ENCODE measurements at places on chromosomes 13 and 19.

- no peak for DNase-seq
Measured at GRCh38 chr19:45468159-45468651, 409 bp downstream of the FOSB start.

DNA sequence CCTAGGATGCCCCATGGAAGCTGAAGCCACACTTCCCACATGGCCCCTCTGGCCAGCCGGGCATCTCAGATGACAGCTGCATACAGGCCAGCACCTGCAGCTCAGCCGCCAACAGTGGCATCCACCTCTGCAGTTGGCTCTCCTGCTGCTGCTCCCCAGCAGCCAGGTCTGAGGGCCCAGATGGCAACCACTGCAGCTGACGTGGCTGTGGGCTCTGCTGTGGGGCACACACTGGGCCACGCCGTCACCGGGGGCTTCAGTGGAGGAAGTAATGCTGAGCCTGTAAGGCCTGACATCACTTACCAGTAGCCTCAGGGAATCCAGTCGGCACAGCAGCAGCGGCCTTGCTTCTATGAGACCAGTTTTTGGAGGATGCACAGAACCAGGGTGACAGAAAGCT is 45.3 kb upstream of the LSM14A start:
- DNase-seq: no peak

- no peak for DNase-seq
Measured at GRCh38 chr13:31166591-31166990, 4.9 kb upstream of the HSPH1 start.

DNA sequence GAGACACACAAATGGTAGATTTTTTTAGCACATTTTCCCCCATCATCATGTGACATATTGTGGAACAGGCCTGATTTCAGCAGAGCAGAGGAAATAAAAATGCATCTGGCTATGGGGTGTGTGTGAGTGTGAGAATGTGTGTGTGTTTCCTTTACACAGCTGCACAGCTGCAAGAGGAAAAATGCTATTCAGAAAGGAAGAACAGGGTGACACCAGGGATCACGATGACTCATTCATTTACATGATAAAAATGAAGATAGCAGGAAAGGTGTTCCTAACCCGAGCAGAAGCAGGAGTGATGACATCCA is 469.5 kb upstream of the TSHZ3 start:
- DNase-seq: no peak

GRCh38 chr19:6588508-6589345 is 2.2 kb downstream of the CD70 start:
- no peak for DNase-seq

DNA sequence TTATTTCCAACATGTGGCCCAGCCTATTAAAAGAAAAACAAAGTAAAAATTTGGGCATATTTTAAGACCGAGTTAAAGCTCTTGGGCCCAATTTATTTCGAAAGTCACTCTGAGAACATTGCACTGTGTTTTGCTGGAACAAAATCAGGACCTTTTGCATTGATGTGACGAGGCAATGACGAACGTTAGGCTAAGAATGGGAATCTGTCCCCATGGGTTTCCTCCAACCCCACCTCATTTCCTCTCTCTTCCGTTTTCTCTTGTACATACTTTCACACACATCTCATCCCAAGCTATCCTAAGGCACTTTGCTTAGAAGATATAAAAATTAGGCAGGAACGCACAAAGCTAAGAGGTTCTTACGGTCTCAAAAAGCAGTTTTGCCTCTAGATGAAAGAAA is 22.1 kb downstream of the EDNRB start:
- DNase-seq: no peak

DNA sequence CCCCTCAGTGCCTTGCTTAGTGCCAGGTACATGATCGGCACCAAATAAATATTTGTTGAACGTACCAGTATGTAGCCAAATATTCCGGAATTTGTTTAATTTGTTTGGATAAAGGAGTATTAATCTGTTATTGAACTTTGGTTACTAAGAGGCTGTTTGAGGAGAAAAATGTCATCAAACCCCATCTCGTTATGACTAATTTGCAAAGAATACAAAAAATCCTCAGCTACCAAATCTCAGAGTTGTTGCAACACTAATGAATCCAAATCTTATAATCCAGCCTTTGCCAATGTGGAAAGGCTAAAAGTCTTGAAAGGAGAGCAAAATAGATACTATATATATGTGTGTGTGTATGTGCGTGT is 79.5 kb downstream of the KLF5 start:
- no peak for DNase-seq

GRCh38 chr19:43639519-43640423 is at the start of gene CADM4:
TSS of gene CADM4 (minus strand) at chr19:43639850. CDS start at chr19:43639790, 60 bp downstream.
- DNase-seq: no peak

GRCh38 chr13:23889615-23890607 is 711 bp upstream of the MIPEP start:
- no peak for DNase-seq

GRCh38 chr13:93539914-93540313 is 313.3 kb downstream of the GPC6 start:
- no peak for DNase-seq

DNA sequence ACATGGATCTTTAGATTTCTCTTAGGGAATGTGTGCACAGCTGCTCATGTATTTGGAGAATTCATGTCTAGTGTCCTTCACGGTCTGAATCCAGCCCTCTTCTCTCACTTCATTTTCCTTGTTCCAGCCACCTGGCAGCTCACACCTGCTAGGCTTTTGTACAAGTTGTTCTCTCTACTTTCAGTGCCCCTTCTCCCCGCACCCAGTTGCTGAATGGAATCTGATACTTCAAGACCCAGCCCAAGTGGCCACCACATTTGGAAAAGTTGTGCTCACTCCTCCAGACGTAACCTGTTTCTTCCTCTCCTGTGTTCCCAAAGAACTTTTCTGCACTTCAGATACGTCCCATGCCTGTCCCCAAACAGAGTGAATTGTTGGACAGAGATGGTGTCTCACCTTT is 235.6 kb downstream of the SHISA2 start:
- DNase-seq: no peak

- DNase-seq: no peak
Measured at GRCh38 chr13:112898621-112899280, 70.3 kb upstream of the MCF2L start.

- DNase-seq: no peak
Measured at GRCh38 chr13:78586706-78587105, 16.6 kb downstream of the POU4F1 start.

- no peak for DNase-seq
Measured at GRCh38 chr19:44752123-44752815, 3.8 kb downstream of the BCL3 start.

DNA sequence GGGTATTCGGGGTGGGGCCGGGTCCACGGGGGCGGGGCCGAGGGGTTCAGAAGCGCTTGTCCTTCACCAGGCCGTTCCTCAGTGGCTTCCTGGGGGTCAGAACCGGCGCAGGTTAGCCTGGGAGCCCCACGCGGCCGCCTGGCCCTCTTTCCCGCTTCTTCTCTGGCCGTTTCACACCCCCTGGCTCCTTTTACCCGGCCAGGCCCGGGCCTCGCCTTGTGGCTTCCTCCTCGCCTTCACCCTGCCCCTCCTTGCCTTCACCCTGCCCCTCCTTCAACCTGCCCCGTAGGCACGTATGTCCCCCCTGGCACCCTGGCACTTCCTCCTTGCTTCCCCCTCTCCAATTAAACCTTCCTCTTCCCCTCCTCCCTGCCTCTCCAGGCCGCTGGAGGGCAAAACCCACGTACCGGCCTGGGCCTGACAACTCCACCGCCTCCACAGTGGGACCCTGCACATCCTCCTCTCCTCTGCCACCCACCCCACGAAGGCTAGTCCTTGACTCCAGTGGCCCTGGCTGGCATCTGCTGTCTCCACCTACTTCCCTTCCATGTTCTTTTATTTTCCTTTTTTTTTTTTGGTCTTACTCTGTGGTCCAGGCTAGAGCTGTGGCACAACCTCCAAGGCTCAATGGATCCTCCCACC is 25.3 kb downstream of the CERS1 start:
- DNase-seq: no peak

DNA sequence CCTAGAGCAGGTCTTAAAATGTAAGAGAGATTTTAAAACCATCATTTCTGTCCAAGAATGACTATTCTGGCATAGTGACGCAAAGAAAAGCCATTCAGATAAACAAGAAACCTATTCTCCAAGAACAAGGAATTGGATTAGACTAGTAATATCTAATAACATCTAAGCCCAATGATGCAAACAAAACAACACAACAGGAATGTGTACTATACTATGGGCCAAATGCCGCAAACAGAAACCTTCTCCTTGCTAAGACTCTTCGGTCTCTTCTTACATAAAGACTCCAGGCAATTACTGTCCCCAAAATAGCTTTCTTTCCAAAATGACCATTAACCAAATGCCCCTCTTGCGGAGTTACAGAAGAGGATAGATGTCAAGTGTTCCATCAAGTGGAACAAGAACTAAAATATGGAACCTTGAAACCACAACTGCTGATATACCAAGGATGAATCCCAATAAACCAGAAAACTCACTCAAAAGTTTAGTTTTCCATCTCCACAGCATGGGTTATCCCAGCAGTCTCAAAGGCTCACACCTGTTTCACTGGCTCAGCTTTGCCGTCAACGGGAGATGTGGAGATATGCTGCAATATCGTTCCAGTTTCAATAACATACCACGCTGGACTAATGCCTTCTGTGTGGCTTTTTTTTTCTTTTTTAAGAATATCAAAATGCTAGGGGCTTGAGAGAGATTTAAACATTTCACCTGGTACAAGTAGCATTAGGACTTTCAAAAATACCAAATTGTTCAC is 76.2 kb downstream of the FOXO1 start:
- no peak for DNase-seq

DNA sequence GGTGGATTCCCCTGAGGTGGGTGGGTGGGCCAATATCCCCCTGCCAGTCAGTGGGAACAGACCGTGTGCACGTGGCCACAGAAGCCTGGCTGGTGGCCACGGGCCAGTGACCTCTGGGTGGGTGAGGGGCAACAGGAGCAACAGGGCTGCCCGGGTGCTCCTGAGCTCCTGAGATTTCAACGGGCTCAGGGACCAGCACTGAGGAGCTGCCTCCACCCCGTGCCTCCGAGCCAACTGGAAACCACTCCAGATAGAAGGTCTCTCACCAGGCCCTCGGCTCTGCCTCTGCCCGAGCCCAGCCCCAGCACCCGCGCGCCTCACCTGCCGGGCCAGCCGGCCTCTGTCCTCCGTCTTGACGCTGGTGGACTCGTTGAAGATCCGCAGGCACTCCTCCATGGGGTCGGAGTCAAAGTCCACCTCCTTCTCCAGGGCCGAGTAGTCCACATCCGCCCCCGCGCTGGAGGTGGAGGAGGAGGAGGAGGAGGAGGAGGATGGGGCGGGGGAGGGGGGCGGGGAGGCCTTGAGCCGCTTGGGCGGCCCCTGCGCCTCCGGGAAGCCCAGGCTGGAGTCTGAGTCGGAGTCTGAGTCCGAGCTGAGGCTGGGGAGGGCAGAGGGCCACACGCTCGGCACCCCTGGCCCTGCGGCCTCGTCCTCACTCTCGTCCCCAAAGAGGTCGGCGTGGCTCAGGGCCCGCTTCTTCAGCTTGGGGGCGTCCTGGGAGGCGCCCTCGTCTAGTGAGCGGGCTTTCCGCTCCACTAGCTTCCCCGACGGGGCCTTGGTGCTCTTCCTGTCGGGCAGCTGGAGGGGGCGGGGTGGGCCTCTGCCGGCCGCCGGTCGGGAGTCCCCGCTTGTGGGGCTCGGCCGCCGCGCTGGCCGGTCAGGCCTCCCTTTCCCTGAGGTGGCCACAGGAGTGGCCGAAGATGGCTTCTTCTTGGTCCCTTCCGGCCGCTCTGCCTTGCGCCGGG is 14.8 kb upstream of the ATP8B3 start:
- DNase-seq: no peak

- no peak for DNase-seq
Measured at GRCh38 chr19:3932931-3933810, at the start of gene NMRK2. TSS of gene NMRK2 (plus strand) at chr19:3933069. CDS start at chr19:3933672, 603 bp downstream.

GRCh38 chr13:76123548-76123947 is 487.4 kb downstream of the LMO7 start:
- no peak for DNase-seq

DNA sequence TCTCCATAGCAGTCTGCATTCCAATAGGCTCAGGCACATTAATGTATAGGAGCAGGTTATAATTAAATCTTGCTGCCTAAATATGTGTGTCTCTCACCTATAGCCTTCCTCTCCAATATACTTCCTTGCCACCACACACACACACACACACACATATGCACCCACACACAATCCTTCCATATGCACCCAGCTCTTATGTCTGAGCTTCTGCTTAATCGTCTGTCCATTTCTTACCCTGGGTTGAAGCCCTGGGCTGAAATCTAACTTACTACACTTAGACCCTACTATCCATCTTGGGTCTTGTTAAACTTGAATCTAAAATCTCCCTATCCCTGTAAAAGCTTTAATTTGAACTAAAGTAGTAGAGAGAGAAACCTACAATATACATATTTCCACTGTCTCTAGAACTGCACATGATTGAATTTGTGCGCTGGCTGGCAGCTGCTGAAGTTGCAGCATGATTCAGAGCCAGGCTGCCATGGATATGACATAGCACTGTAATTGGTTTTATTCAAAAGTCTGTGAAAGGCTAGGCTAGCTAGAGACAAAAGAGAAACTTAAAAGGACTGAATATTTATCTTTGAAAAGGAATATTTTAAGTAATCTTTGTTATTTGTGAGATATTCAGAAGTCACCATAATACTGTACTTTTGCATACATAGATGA is 25.7 kb upstream of the FREM2 start:
- DNase-seq: no peak

- no peak for DNase-seq
Measured at GRCh38 chr13:106183410-106184065, 351.9 kb downstream of the EFNB2 start.

- no peak for DNase-seq
Measured at GRCh38 chr19:10631874-10632273, 6.5 kb downstream of the SLC44A2 start.

GRCh38 chr19:55484593-55485438 is at the start of gene NAT14:
TSS of gene NAT14 (plus strand) at chr19:55485188. CDS start at chr19:55485709, 521 bp downstream.
- no peak for DNase-seq

DNA sequence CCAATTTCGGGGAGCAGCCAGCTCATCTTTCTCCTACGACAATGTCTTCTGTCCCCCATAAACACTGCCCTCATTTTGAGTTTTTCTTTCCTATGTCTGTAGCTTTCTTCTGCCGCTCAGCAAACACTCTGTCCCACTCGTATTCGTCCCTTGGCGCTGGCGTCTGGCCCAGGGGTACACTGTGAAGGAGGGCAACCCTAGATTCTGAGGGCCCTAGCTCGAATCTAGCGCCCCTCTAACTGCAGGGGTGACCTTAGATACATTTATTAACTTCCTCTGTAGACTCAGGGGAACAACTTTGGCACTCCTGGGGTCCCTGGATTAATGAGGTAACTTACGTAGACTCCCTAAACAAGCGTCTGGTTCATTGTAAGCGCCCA is 677 bp upstream of the LRCH1 start:
- DNase-seq: no peak

GRCh38 chr13:103246581-103247200 is 180.5 kb upstream of the SLC10A2 start:
- no peak for DNase-seq

GRCh38 chr19:3580156-3580934 is 4.9 kb upstream of the GIPC3 start:
- no peak for DNase-seq

DNA sequence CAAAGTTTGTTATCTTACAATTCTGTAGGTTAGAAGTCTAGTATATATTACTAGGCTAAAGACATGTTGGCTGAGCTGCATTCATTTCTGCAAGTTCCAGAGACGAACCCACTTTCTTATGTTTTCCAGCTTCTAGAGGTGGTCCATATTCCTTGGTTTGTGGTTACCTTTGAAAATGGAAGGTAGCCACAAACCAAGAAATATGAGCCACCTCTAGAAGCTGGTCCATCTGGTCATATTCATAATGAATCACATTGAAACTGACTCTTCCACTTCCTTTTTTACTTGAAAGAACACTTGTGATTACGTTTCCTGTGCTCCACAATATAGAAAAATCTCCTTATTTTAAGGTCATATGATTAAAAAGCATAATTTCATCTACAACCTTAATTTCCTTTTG is 943.0 kb upstream of the PCDH9 start:
- no peak for DNase-seq
